ENCODE measurements at places on chromosomes 11 and 22.

- DNase-seq: no peak
Measured at GRCh38 chr22:27416511-27417420, 384.8 kb downstream of the MN1 start.

DNA sequence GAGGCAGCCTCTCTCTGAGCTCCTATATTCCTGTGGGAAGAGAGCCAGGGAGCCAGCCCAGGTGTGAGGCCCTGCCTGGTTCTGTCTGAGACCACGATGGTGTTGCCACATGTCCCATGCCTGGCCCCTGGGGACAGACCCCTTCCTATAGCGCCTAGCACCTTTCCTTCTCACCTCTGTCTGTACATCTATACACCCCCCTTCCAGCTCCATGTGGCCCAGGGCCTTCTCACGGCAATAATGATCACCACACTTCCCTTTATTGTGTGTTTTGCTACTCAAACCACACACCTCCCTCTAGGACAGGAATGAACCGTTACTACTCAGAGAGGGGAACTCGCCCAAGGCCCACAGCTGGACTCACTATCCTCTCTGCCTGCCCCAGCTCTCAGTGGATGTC is 12.8 kb downstream of the CD82 start:
- no peak for DNase-seq

- DNase-seq: peak; percentile 21
Measured at GRCh38 chr11:88709567-88709966, 356.2 kb downstream of the GRM5 start.

- DNase-seq: no peak
Measured at GRCh38 chr11:111414936-111415335, 35.9 kb upstream of the POU2AF1 start.

DNA sequence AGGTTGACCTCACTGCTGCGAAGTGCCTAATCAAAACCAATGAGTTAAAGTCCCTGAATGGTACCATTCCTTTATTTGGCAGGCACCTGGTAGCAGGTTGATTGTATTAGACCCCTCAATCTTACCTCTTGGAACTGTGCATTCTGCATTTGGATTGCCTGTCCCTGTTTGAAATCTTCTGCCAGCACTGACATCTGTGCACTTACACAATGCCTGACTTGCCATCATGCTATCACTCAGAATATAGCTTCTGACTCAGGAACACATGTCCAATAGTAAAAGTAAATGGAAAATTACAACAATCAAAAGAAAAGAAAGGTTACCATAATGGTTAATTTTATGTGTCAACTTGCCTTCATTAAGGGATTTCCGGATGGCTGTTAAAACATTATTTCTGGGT is 366.0 kb upstream of the PDGFD start:
- DNase-seq: no peak

GRCh38 chr11:95972060-95972459 is 48.2 kb upstream of the MTMR2 start:
- DNase-seq: no peak

GRCh38 chr11:2459016-2459725 is 14.4 kb downstream of the KCNQ1 start:
- DNase-seq: no peak

- DNase-seq: no peak
Measured at GRCh38 chr11:92505689-92506088, 281.1 kb downstream of the FAT3 start.

GRCh38 chr22:37220543-37220981 is 8.3 kb upstream of the SSTR3 start:
- no peak for DNase-seq
